Glutamatergic neuron (in vitro differentiated cells): ENCODE measurements at places on chromosomes 2 and 18. TPM values are rescaled to one million over a fixed set of nuclear protein-coding genes. Genes with fewer than 3 reads are reported as not detected.

The NYAP2 gene
- total RNA-seq: 0.32 TPM

The HYCC2 gene
- total RNA-seq: 32.8 TPM

DNA sequence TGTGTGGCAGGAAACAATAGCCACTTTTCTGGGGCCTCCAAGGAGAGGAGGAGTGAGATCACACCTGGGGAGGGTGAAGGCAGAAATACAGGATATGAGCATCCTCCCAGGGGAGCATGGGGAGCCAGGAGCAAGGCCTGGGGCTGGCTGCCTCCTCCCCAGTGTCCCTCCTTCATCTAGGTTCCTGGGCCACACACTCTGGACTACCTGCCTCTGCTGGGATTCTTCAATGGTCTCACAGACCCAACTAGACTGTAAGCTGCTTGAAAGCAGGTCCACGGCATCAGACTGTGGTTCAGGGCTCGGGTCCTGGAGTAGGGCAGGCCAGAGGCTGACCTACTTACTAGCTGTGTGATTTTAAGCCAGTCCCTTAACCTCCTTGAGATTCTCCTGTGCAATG is 94.0 kb downstream of the MCFD2 start:
- no peak overlapping the region for H3K4me3 ChIP-seq
- peaks cover 5% of the 10 kb centered on the region for H3K36me3 ChIP-seq
- H3K27me3 ChIP-seq: peaks cover 4% of the 10 kb centered on the region

DNA sequence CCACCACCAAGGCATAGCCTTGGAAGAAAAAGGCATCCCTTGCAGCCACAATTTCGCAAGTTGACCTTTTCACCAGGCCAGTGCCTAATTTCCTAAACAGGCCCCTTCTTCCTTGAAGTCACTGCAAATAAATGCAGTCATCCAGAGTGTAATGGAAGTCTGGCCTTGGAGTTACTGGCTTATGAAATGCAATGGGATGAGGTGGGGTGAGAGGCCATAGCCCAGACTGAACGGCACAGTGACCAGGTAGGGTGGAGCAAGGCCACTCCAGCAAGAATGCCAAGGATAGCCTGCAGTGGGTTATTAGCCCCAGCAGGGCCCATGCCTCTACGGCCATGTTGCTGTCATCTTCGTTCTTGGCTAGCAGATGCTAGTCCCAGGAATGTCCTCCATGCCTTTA is 68.4 kb downstream of the BCL11A start:
- H3K4me1 ChIP-seq: peaks cover 17% of the 10 kb centered on the region
- no peak for DNase-seq
- no peak overlapping the region for H3K27ac ChIP-seq
- no peaks in the 10 kb centered on the region for H3K36me3 ChIP-seq

DNA sequence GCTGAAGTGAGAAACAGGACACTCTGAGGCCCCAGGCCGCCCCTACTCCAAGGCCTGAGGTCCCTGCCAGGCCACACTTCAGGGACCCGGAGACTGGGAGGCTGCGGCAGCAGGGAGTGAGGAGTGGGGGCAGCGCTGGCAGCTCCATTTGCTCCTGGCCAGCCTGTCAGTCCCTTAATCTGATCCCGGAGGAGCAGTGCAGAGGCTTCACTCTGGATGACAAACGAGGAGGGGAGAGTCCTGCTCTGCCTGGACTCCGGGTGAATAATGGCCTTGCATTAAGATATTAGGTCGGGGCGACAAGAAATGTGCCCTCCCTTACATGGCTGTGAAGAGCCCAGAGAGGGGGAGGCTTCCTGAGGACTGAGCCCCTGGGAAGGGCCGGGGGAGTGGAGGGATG is 14.3 kb upstream of the PRSS56 start:
- peak; percentile 56 for DNase-seq
- H3K4me1 ChIP-seq: peaks cover 13% of the 10 kb centered on the region
- no peak overlapping the region for H3K27ac ChIP-seq

DNA sequence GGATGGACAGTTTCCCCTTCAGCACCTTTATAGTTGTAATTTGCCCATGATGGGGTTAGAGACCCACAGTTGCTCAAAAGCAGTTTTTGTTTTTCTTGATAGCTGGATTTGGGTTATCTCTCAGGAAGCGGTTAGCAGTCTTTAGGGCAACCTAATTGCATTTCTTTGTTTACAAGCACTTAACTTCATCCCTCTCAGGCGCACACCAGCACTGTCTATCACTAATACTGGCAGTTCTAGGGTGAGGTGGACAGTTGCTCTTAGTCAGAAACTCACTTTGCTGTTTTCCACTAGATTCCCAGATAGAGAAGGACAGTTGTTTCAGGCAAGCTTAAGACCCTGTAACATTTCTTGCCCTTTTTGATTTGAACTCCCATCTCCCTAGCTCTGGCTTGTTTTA is 146.0 kb downstream of the AGAP1 start:
- H3K4me1 ChIP-seq: peaks cover 65% of the 10 kb centered on the region
- H3K4me3 ChIP-seq: no peak overlapping the region
- H3K27me3 ChIP-seq: peaks cover 15% of the 10 kb centered on the region
- peak overlapping the region; percentile 96 for H3K27ac ChIP-seq
- no peak for DNase-seq

GRCh38 chr2:112666761-112667122 is 21.0 kb downstream of the SLC20A1 start:
- H3K27ac ChIP-seq: no peak overlapping the region
- no peaks in the 10 kb centered on the region for H3K36me3 ChIP-seq
- H3K4me1 ChIP-seq: no peaks in the 10 kb centered on the region

DNA sequence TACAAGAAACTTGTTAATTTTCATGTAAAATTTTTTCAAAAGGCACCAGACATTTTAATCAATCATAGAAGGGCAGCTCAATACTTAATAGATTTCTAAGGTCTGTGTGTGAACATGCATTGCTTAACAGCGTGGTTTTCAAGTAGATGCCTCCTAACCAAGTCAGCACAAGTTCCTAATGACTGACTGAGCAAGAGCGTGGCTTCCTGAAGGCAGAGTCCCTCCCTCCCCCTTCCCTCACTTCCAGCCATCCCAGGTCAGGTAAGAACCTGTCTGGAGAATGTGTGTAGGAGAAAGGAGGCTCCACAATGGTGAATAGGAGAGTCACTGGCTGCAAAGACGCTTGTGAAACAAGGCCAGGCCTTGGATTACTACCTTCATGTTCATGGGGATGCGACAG is 33.5 kb upstream of the DAPL1 start:
- no peaks in the 10 kb centered on the region for H3K36me3 ChIP-seq
- no peak overlapping the region for H3K4me3 ChIP-seq
- no peaks in the 10 kb centered on the region for H3K27me3 ChIP-seq
